COLO829 (cell line): ENCODE measurements at places on chromosomes 6 and 20.

GRCh38 chr20:39829256-39829655 is 859.8 kb downstream of the MAFB start:
- DNase-seq: no peak

- DNase-seq: no peak
These were observed 437.5 kb upstream of the RGS17 start for GRCh38 chr6:153568628-153569027.

DNA sequence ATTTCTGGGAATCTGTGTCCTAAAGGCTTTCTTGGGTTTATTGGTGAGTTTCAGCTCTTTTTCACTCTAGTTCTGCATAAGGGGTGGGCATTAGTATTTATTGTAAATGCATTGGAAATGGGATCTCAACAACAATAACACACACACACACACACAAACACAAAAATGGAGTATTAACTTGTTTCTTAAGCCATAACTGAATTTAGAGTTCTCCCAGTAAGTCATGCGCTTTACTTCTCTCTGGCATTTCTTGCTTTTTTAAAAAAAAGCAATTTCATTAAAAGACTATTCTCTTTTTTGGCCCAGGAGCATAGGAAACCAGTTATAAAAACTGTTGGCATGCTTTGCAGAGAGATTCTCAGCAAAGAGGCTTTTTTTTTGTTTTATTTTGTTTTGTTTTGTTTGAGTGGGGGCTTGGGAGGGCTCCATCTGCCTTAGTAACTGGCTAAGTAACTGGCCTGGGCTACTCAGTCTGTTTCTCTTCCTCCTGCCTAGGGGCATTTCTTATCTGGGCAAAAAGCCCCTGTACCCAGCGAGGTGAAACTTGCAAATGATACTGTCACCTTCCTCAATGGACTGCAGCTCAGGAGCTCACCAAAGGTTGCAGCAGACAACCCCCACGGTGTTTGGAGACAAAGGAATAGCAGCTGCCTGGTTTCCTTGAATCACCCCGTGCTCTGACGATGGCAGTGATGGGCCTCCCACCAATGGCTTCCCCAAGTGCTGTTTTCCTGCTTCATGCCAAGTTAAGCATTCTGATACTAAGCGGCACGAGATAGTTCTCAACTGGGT is 128.5 kb downstream of the BCAS1 start:
- no peak for DNase-seq

- no peak for DNase-seq
These were observed 3.2 kb upstream of the TUBB1 start for GRCh38 chr20:59015812-59016711.

DNA sequence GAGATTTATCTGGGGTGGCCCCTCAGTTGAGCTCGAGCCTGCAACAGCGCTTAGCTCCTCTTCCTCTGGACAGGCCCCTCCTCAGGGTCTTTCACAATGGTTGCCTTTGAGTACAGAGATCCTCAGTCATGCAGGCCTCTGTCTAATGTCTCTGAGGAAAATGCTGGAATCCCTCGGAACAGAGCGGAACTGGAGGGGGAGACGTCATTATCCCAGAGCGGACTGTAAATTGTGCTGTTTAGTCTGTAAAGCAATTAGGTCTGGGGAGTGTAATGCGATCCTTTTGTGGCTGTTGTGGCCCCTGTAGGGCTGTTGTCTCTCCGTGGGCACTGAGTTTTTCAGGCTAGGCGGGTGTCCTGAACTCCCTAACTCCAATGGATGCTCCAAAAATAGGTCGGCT is 15.0 kb upstream of the DAAM2 start:
- DNase-seq: no peak

DNA sequence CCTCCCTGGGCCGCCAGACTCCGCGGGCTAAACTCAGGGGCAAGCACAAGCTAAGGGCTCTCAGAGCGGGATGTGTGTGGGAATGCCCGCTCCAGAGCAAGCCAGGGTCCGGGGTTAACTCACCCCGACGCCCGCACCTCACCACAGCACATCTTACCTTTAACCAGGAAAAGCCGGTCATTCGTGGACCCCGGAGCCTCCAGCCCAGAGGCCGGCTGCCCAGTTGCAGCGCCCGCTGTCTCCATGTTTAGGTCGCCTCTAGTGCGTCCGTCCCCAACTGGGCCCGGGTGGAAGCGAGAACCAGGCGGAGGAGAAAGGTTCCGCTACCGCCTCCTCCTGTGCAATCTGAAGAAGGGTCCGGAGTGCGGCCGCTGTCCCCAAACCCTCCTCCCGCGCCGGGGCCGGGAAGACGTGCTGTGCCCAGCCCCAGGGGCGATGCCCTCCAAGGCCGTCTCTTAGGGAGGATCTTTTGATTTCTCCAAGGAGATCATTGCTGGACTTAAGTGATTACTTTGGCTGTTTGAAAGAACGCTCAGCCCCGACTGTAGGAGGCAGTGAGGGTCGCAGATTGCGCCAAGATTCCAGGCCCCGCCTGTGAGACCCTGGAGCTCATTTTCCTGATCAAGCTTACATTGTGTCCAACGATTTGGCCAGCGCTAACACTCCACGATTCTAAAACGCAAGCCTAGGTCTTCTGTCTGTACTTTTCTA is at the start of gene TMEM242:
Gene TMEM242 (minus strand): TSS at position 265 of the 711 bp plus-strand sequence. CDS start 20 bp downstream, at position 245.
- DNase-seq: peak; percentile 75

GRCh38 chr6:170199716-170200115 is 91.2 kb downstream of the DLL1 start:
- no peak for DNase-seq

GRCh38 chr6:16058201-16058928 is 70.5 kb upstream of the MYLIP start:
- no peak for DNase-seq
